ENCODE measurements at places on chromosomes 1 and 21.

- no peak for DNase-seq
These were observed 4.8 kb downstream of the FAM131C start for GRCh38 chr1:16068356-16069270.

GRCh38 chr21:16047904-16048303, 318.1 kb downstream of the USP25 start:
- peak; percentile 66 for DNase-seq

DNA sequence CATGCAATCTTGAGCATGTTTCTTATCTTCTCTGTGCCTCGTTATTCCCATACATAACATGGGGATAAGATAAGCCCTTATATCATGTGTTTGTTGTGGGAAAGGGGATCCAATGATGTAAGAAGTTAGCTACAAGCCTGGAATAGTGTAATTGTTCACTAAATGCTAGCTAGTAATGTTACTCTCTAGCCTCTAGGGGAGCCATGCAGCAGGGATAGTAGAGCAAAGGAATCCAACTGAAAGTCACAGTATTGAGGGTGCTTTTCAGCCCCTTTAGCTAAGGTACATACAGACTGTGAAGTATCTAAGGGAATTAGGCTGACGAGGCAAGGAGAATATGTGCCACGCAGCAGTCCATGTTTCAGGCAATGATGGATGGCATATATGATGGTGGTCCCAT, 46.9 kb downstream of the IL23R start:
- DNase-seq, result no peak

GRCh38 chr21:16196001-16196400, 466.2 kb downstream of the USP25 start:
- DNase-seq, result no peak

DNA sequence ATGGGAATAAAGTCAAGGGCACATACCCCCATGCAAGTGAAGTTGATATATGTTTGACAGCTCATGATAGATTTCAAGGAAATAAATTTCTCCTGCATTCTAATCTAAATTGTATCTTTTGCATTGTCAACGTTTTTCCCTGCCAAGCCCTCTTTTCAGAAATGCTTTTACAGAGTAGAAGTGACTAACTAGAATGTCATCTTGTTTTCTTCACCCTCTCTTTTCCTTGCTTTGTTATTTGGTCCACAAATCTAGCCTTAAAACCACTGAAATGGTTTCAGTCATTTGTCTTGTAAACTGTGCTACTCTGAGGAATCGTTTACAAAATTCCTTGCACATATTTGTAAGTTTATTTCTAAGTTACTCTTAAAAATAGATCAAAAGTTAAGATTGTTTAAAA, 600.8 kb upstream of the CXADR start:
- no peak for DNase-seq

All from HFF-Myc (cell line).